NCI-H187 (cell line): ENCODE measurements at places on chromosomes 3 and 15.
A peak's percentile ranks its signal among the peaks of the same experiment; 100 is the strongest.

DNA sequence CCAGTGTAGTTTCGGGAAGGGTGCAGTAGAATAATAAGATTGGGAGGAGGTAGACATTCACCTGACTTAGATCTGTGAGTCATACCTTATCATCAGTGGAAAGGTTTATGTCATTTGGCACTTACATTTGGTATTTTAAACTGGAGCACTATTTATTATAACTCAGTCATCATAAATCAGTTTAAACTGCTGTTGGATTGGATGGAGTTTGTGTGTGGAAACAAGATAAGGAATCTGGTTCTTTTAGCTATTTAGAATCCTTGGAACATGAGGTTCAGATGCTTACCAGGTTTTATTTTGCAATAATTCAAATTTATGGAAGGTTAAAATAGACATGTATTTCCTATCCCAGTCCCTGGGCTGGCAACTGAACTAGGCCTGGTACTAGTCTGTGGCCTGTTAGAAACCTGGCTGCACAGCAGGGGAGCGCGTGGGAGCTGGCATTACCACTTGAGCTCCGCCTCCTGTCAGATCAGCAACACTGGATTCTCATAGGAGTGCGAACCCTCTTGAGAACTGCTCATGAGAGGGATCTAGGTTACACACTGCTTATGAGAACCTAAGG lies 34.5 kb downstream of the ZFAND6 start:
- DNase-seq, result peak; percentile 2

- DNase-seq, result no peak
These were observed at the start of gene CNTN3 for GRCh38 chr3:74614107-74614967. CNTN3 (minus strand) TSS chr3:74614659; CDS start chr3:74521112, 93,547 bp downstream.

- DNase-seq, result no peak
These were observed 103.6 kb upstream of the ICE2 start for GRCh38 chr15:60582370-60583036.

- no peak for DNase-seq
These were observed 15.5 kb downstream of the KLF15 start for GRCh38 chr3:126341755-126342150.

GRCh38 chr15:60316961-60317360 lies 80.8 kb downstream of the ANXA2 start:
- no peak for DNase-seq

DNA sequence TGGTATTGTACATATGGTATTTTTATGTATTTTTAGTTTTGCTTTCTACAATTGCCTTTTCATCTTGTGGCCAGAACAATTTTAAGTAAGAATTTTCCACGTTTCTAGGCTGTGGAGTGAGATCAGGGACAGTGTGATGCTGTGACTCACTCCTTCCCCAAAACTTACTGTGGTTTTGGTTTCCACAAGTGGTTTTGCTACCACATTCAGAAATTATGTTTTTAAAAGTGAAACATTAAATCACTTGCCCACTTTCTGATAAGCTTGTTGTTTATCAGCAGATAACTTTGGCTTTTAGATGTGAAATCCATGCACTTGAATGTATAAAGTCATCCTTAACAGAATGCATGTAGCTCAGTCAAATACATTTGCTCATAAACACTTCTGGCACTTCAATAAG lies 192.2 kb upstream of the THRB start:
- no peak for DNase-seq

DNA sequence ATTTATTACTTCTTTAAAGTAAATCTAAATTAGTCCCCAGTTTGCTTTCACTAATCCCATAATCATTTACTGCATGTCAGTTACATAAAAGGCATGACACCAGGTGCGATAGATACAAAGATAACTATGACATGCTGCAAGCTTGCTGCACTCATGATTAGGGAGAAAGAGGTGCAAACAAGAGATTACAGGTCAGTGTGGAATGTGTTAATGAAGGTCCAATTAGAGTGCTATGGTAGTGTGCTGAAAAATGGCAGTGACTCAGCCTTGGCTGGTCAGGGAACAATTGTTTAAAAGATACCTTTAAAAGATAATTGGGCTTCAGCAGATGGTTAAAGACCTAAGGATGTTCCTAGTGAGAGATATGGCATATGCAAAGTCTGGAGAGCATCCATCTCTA lies 352.6 kb upstream of the TGFBR2 start:
- no peak for DNase-seq

DNA sequence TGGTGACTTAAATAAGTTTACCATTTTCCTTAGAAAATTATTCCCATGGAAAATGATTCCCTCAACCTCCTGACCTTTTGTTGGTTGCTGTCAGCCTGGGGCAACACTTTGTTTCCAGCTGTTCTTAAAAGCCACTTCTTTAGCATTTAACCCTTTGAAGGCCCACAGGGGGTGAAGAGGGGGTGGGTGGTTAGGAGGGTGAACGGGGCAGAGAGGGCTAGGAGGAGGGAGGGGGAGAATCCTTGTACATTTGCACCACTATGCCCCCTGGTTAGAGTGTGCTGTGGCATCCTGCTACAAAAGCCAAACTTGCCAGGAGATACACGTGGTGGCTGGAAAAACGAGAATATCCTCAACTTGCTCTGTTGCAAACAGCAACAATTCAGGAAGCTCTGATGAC lies 273.2 kb upstream of the RGMA start:
- no peak for DNase-seq

DNA sequence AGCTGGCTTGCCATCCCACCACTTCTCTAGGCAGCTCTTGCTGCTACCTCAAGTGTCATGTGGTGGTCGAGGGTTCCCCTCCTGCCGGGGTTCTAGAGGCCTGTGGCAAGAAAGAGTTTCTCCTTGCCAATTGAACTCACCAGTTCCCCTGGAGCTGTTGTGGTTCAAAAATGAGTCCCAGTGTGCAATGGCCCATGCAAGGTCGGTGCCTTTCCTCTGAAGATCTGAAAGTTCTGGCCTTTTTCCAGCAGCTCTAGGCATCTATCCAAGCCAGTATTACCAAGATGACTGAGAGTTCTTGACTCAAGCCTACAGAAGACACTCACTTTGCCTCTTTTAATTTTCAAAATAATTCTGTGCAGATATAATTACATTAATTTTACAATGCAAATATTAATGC lies 163.6 kb downstream of the KCNMB2 start:
- DNase-seq, result no peak

GRCh38 chr3:166282931-166283330 lies 445.7 kb upstream of the BCHE start:
- no peak for DNase-seq

DNA sequence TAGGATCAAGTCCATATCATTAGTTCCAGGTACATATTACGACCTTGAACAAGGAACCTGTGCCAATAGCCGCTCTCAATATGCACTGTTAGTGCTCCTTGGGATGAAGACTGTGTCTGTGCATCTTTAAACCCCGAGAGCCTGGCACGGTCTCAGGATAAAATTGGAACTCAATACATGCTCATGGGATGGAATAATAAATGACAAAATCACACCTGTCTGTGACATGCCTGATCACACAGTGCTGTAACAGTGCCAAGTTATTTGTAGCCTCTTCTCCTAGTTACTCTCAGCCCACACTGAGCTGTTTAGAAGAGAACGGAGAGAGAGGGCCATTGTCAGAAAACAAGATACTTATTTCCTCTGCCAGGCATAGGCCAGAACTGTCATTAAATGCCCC lies 82.2 kb downstream of the SSR3 start:
- DNase-seq, result no peak

DNA sequence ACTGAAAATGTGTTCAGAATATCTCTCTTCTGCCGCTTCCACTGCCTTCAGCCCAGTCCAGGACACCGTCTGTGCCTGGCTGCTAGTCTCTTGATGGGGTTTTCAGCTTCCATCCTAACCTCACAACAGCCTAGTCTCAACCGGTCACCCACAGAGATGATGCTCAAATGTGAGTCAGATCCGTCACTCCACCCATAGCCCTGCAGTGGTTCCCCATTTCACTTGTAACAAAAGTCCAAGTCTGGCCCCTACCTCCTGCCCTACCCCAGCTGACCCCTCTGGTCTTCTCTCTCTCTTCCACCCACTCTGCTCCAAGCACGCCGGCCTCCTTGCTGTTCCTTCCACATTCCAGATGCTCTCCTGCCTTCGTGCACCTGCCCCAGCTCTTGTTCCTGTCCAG lies 68.1 kb downstream of the PPARG start:
- no peak for DNase-seq

- no peak for DNase-seq
These were observed 59.8 kb upstream of the THSD4 start for GRCh38 chr15:71055461-71055860.

DNA sequence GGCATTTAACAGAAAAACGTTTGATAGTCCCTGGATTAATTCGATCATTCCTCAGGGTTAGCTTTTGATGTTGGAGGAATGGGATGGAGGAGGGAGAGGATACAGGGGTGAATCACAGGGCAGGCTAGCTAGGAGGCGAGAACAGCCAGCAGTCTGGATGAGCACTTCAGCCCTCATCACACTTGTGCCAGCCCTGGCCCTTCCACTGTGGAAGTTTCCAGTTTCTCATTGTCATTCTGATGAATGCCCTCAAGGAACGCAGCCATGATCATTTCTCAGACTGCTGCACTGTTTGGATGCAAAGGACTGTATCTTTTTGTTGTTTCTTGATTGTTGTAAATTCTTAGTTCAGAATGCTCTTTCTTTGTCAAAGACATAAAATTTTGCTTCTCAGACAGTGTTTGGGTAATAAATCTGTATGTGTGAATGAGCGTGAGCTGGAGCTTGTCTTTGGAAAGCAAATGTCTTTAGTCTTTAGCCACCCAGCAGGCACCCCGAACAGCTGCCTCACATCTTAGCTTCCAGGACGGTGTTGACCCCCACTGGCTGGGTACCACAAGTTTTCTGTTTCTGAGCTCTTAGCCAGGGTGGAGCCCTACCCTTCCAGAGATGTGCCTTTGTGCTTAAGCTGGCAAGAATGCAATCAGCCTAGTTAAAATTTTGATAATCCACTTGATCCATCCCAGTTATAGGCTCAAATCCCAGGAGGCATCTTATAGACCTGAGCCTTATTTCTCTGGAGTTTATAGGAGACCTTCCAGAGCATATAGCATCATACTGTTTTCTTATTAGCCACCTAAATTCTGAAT lies 121.1 kb downstream of the PDCD6IP start:
- no peak for DNase-seq

- DNase-seq, result no peak
These were observed 20.1 kb downstream of the RFT1 start for GRCh38 chr3:53109891-53110771.

DNA sequence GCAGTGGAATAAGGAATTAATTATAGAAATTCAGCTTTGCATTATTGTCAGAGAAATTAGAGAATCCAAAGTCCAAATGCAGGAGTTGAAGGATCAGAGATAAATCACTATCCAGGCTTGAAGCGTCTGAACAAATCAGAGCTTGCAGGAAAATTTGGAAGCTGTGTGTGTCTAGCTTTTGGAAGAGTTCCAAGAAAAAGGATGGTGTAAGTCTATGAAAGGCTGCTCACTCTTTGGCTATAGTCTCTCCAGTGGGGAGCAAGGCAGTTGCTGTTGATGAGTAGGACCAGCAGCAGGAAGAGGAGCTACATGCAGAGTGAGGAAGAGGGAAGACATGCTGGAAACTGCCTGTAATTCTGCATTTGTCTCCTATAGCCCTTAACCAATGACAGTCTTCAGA lies 464.3 kb upstream of the GRM7 start:
- DNase-seq, result no peak

DNA sequence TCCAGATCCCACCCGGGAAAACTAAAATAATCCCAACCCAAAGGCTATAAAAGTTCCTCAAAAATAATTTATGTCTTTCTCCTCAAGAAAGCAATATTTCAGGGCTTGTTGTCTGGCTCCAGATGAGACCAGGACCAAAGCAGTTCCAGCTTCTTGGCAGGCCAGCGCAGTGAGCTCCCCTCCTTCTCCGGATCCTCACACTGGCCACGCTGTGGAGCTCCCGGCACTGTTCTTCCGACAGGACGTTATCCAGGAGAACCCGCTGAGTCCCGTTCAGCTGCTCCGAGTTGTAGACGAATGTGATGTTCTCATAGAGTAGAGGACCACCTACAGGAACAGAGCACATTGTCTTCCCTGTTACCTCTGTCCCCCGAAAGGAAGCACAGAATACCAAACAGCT lies 146.3 kb downstream of the P3H2 start:
- DNase-seq, result no peak

DNA sequence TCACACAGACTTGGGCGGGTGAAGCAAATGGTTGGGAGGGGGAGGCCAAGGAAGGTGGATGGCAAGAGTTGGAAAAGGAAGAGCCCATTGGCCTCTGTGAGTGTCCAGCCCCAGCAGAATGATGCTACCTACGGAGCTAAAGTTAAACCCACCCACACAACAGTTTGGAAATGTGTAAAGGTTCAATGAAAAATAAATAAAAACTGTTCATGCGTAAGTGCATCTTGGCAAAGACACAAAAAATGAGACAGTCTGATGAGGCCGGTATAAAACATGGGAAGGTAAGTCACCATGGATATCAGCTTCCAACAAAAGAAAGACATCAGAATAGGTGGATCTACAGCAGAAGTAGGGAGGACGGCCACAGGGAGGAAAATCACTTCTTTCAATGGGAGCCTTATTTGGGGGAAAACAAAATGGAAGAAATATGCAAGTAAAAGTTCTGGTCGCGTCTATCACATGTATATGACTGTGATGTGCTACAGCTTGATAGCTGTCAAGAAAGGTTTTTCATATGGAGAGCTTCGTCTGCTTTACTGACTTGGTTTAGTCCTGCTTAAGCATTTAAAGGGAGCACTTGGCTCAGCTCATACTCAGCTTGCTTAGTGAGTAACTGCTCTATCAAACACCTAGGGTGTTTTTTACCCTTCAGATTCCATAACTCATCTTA lies 82.8 kb downstream of the TIGIT start:
- DNase-seq, result no peak

- DNase-seq, result no peak
These were observed 21.7 kb downstream of the PLAAT1 start for GRCh38 chr3:193262707-193263106.

- no peak for DNase-seq
These were observed 3.5 kb downstream of the CD80 start for GRCh38 chr3:119555929-119556328.

DNA sequence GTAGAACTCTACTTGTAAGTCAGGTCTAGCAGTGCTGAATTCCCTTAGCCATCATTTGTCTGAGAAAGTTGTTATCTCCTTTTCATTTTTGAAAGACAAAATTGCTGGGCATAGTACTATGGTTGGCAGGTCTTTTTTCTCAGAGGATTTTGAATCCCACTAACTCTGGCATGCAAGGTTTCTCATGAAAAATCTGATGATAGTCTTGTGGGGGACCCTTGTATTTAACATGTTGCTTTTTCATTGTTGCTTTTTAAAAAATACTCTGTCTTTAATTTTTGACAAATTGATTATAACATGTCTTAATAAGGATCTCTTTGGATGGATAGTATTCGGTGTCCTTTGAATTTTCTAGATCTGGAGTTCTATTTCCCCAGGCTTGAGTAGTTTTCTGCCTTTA lies 120.9 kb downstream of the NR2E3 start:
- DNase-seq, result no peak

GRCh38 chr3:94416768-94417167 lies 353.9 kb downstream of the NSUN3 start:
- DNase-seq, result no peak

DNA sequence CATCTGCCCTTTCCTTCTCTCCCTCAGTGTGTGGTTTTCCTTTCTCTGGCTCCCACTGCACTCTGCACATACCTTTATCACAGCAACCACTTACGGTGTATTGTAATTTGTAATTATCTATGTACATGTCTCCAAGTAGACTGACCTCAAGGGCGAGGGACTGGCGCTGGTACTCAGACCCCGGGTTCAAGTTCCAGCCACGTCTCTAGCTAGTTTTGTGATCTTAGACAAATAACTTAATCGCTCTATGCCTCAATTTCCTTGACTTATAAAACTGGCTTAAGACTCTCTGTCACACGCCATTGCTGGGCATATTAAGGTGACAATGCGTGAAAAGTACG lies 607 bp upstream of the SENP2 start:
- no peak for DNase-seq

- no peak for DNase-seq
These were observed 26.4 kb upstream of the SCN10A start for GRCh38 chr3:38842266-38842965.
